Stimulated activated memory B cell treated with anti-CD40 and anti-IgM and Interleukin-4, amounts not matched to agents 10 μg/mL and 1 μg/mL and 100 μg/mL, for 72 hours (primary cell): ENCODE measurements at places on chromosomes 4 and X.

- no peaks in the 10 kb centered on the region for H3K4me1 ChIP-seq
- H3K36me3 ChIP-seq = no peaks in the 10 kb centered on the region
- no peaks in the 10 kb centered on the region for H3K27me3 ChIP-seq
- ATAC-seq = no peak
- H3K27ac ChIP-seq = no peak overlapping the region
These were observed 23.7 kb downstream of the TLR8 start for GRCh38 chrX:12930150-12930549.

GRCh38 chrX:1657367-1658070 is 42.7 kb downstream of the ASMT start:
- no peaks in the 10 kb centered on the region for H3K27me3 ChIP-seq
- H3K36me3 ChIP-seq = no peaks in the 10 kb centered on the region
- H3K27ac ChIP-seq = peak overlapping the region; percentile 86
- ATAC-seq = peak; percentile 61
- peaks cover 35% of the 10 kb centered on the region for H3K4me1 ChIP-seq
- peak overlapping the region; percentile 83 for H3K4me3 ChIP-seq

DNA sequence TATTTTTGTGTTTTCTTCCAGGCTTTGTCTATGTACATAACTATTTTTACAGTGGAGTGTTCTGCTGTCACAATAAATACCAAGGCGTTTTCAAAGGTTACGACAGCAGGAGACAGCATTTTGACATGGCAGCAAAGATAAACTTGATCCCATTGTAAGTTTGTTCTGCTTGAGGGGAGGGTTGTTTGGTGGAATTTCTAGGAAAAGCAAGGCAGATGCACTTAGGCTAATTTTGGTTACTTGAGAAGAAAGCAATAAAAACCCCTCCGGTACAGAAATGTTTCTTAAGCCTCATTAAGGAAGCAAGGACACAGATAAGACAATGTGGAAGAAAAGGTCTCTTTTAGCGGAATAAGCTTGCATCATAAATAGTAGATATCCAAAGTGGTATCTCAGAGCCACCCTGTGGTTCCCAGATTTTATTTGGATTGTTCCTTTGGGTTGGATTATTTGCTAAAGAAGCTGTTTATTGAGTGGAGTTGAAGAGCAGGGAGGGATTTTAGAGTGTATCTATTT is 54.3 kb downstream of the CLCN5 start:
- ATAC-seq = no peak
- H3K27ac ChIP-seq = no peak overlapping the region
- H3K36me3 ChIP-seq = peaks cover 20% of the 10 kb centered on the region
- peaks cover 16% of the 10 kb centered on the region for H3K4me1 ChIP-seq
- H3K4me3 ChIP-seq = no peak overlapping the region
- H3K27me3 ChIP-seq = no peaks in the 10 kb centered on the region

DNA sequence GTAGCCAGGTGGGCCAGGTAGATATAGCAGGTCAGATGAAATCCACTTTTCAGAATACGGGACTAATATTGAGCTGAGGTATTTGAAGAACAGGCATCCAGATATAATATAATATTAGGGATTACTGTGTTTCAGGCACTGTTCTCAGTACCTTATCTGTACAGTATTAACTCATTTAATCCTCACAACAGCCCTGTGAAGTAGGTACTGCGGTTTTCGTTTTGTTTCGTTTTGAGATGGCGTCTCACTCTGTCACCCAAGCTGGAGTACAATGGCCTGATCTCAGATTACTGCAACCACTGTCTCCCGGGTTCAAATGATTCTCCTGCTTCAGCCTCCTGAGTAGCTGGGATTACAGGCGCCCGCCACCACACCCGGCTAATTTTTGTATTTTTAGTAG is 129.6 kb downstream of the IL1RAPL2 start:
- H3K27ac ChIP-seq = no peak overlapping the region
- no peaks in the 10 kb centered on the region for H3K4me1 ChIP-seq
- no peak for ATAC-seq
- no peaks in the 10 kb centered on the region for H3K36me3 ChIP-seq
- H3K4me3 ChIP-seq = no peak overlapping the region
- H3K27me3 ChIP-seq = no peaks in the 10 kb centered on the region

GRCh38 chr4:4415806-4416805 is 29.2 kb downstream of the NSG1 start:
- no peak overlapping the region for H3K4me3 ChIP-seq
- H3K36me3 ChIP-seq = peaks cover 55% of the 10 kb centered on the region
- H3K27ac ChIP-seq = no peak overlapping the region
- no peak for ATAC-seq
